ENCODE measurements at places on chromosomes 6 and 20. TPM values are rescaled to one million over a fixed set of nuclear protein-coding genes. Genes with fewer than 3 reads are reported as not detected.

DNA sequence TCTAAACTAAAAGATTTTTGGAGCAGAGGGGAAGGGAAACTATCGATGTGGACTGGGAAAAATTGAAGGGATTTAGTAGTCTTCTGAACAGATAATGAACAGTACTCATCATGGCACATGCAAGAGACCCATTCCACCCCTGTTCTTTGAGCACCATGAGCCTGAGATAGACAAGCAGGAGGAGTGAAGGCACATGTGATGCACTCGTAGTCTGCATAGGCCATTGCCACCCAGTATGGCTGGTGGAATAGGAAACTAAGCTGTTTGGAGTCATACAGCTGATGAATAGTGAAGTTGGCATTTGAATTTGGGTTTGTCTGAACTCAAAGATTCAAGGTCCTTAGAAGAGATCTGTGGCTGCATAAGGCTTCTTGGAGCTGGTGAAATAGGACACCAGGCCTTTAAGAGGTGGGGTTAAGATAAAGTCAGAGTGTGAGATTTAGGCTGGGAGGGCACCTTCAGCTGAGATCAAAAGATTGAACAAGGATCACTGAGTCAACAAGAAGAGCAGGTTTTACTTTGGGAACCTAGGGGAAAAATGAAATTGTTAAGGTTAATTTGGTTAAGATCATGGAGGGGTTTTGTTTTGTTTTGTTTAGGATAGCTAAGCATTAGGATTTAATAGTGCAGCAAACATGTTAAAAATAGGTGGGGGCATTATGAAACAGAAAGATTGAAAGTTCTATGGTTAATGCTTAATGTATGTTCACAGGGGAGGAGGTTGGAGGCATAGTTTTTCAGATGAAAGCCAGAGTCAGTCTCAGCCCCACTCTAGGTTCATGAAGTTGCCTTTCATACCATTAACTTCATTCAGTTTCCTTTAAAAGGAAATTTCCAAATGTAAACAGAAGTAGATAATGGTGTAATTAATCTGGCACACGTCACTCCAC lies 148.8 kb downstream of the ARID1B start:
- DNase-seq, result peak; percentile 26

The BANF2 gene
- total RNA-seq, result not detected

GRCh38 chr6:142222022-142222421 lies 75.0 kb downstream of the VTA1 start:
- DNase-seq, result no peak

DNA sequence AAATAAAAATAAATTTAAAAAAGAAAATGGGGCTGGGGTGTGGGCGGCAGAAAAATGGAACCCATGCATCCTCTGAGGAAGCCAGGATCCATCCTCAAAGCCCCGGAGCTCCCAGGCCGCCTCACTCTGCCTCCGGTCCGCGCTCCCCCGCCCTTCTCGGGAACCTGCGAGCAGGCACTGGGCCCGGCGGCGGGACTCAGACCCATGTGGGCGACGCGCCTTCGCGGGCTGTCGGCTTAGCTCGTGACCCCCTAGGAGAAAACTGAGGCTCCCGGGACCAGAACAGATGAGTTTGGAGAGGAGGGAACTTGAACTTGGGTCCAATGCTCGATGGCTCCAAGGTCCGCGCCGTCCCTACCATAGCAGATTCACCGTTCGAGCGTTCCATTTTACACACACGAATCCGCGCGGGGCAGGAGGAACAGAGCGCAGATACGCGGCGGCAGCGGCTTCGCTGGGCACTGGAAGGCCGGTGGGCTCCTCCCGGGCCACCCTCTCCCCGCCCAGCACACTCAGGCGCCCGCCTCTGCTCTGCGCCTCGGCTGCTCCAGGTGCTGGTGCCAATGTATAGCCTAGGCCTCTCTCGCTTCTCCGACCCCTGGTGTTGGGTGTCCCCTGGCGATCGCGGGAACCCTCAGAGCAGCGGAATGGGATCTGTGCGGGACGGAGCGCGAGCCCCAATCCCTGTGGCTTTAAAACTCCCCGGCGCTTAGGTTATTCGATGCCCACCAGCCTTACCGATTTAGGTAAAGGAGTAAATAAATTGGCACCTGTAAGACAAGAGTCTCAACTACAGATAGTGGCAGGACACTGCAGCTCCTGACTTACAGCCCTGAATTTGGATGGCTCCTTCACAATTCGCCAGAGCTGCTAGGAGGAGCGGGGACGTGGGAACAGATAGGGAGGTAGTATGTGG lies 39.2 kb downstream of the DPPA5 start:
- DNase-seq, result peak; percentile 11

DNA sequence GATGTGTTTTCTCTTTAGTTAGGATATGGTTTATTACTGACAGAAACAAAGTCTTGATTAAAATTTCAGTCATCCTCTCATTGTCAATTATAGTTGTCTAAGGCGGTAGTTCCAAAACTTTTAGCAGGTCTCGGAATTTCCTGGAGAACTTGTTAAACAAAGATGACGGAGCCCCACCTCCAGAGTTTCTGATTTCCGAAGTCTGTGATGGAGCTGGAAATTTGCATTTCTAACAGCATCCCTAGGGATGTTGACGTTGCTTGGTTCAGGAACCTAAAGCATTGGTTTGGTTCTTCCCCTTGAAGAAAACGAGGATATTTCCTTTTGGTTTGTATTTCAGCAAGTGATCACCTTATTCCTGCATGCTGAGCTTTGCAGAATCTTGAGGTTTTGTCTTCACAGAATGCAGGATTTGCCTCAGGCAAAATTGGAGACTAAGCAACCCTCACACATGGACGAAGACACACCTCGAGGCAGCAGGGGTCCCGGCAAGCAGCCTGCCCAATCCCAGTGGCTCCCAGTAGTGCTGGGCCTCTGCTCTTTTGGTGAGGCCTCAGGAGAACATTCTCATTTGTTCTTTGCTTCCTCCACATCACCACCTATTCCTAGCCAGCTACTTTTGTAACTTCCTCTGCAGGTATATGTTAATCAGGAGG lies 187.1 kb upstream of the PHACTR1 start:
- no peak for DNase-seq

DNA sequence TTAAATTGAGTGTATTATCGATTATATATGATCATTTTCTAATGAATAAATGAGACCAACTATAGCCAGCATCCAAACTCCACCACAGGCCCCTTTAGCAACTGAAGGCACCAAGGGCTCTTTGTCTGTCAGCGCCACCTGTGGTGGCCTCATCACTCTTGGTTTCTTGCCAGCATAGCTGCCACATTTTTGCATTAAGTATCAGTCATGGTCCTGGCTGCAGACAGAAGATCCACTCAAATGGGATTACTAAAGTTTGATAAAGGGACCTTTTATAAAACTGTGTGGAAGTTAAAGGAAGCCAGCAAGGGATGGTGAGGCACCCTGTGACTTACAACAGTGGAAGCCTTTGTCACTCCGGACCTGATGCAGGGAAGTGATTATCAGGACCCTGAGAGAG lies 162.9 kb downstream of the C6orf118 start:
- DNase-seq, result peak; percentile 81

GRCh38 chr6:133254552-133255228 lies 13.5 kb downstream of the EYA4 start:
- DNase-seq, result no peak

The OR2B6 gene
- not detected for total RNA-seq

The ASIP gene
- not detected for total RNA-seq

DNA sequence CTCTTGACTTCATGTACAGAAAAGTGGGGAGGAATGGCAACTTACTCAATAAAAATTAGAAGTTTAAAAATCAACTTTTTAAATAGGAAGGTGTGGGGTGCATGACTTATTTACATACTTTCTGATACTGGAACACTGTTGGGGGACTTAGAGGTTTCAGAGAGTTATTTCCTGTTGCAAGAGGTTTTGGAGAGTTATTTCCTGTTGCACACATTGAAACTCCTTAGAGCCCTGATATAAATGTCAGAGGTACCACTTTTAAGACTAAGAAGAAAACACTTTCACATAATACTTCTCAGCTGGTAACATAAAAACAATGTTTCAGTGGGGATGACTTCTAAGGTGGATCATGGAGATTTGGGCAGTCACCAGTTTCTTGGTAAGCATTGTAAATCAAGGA lies 579.9 kb downstream of the MMUT start:
- no peak for DNase-seq

DNA sequence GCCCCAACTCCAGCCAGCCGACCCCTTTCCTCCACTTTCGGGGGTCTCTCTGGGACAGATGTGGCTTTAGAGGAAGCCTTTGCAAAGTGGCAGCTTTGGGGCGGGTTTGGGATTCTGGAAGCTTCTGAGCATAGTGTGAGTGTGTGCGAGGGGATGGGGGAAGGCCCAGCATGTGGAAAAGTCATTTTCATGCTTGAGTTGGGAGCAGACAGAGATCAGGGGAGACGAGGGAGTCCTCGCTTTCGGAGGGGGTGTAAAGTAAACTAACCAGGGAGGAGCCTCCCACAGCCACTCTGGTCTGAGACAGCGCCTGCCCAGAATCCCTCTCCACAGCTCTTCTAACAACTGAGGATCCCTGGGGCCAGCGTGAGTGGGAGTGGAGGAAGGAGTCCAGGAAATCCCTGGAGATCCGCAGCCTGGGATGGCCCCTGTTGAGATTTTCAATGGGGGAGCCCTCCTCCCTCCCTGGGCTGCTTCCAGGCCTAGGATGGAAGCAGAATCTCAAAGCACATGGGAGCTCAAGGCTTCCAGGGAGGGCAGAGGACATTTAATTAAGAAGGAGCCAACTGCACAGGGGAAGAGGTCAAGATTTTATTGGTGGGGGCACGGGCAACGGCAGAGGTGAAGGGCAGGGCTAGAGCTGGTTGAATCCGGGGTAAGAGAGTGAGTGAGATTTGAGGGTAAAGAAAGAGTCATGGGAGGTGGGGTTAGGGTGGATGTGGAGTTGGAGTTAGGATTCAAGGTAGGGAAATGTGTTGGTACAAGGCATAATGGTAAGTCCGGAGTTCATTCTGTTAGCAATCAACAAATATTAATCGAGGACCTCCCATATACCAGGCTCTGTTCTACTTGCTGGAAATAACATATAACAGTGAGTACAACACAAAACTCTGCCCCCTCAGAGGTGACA lies 102.3 kb upstream of the FOXP4 start:
- DNase-seq, result peak; percentile 76

- no peak for DNase-seq
These were observed 896.7 kb upstream of the MAP3K7 start for GRCh38 chr6:91483415-91484105.

DNA sequence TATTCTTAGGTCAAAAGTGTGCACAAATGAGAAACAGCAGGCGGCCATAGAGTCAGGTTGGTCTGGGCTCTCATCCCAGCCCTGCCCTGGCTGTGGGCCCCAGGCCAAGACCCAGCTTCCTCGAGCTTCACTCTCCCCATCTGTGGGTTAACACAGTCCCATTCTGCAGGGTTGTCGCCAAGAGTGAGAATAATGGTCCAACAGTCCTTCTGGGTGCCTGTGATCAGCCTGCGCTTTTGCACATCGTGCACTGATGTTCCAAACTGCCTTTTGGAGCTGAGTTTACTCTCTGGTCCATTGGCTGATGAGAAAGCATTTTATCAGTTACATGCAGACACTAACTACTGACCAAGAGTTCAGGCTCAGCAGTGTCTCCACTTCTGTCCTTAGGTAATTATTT lies 82.6 kb downstream of the INSM1 start:
- peak; percentile 52 for DNase-seq

DNA sequence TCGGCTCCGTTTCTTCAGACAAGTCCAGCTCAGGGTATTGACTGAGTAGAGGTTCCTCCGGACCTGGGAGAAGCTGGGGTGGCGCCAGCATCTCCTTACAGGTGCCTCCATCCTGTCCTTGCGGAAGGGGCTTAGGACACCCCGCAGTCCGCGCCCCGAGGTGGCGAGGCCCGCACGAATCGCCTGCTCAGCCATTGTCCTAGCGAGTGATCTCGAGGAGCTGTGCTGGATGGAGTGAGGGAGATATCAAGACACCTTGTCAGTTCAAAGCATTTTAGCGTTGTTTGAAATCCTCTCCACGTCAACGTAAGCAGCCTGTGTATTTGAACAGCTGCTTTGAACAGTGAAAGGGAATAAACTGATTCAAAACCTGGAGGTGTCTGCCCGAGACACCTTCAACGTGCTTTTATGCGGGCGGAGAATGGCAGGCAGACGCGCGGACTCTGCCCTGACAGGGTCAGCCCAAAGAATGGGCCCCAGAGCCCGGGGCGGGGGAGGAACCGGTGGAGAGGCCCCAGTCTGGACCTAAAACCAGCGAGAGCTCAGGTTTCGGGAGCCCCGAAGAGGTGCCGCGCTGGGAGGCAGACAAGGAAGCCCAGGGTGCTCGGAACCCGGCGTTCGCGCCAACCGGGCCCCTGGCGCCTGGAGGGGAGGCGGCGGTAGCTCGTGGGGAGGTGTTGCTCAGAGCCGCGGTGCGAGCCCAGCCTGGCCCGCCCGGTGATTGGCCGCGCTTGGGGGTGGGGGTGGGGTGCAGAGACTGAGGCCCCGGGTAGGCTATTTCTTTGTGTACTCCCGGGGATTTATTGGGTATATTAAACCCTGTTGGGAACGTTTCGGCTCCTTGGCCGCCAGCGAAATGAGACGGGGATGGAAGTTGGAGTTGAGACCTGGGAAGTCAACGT lies 3.1 kb upstream of the POU3F2 start:
- DNase-seq, result no peak

DNA sequence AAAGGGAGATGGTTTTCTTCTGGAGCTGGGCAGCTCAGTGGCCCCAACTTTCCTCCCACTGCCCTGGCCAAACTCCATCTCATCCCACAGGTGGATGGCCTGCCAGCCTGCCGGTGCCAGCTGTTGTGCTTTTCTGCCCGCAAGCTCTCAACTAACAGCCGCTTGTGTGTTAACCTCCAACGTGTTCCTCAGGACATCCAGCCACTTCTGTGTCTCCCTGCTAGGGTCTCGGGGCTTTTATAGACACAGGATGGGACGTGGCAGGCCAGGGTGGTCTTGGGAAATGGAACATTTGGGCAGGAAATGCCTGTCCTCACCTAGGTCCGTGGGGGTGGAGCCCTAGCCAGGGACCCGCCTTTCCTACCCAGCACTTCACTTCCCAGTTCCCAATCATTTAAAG lies 171.1 kb upstream of the RGS17 start:
- DNase-seq, result no peak

DNA sequence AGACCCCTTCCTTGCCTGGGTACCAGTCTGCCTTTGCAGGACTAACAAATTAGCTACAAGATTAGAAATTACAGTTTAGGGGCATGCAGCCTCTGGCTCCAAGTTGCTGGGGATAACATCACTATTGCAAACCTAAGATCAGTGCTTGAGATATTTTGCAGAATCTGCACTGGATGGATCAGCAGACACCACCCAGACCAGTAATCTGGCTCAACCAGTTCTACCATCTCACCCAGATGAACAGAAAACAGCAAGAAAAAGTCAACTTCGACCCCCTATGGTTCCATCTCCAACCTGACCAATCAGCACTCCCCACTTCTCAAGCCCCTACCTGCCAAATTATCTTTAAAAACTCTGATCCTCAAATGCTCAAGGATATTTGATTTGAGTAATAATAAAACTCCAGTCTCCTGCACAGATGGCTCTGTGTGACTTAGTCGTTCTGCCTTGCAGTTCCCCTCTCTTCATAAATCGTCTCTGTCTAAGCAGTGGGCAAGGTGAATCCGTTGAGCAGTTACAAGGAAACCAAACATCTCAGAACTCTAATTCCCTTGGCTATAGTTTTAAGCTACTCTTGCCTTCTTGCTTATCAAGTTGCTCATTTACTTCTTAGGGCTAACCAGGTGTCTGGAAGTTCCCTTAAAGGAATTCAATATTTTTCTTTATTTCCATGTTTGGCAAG lies 16.1 kb upstream of the LMBRD1 start:
- DNase-seq, result no peak

Data from tongue (tissue), 3 donors.